ENCODE measurements at places on chromosomes 6 and 20. TPM values are rescaled to one million over a fixed set of nuclear protein-coding genes. Genes with fewer than 3 reads are reported as not detected.

Gene SPDEF
- total RNA-seq, result 2.2 TPM

Gene TRAM2
- 31.5 TPM for total RNA-seq

Gene TRIM15
- total RNA-seq, result not detected

Gene LZTS3
- 5.2 TPM for total RNA-seq

Gene NXT1
- total RNA-seq, result 69.6 TPM

Gene SMIM28
- total RNA-seq, result not detected

Gene NT5E
- total RNA-seq, result 40.7 TPM

Gene TBC1D32
- 0.94 TPM for total RNA-seq

Gene CRISP3
- total RNA-seq, result not detected

Gene JPH2
- total RNA-seq, result 3.1 TPM

Gene LINC00237
- total RNA-seq, result not detected

Gene GRM1
- not detected for total RNA-seq

Gene KCNS1
- total RNA-seq, result not detected

Gene LRRN4
- not detected for total RNA-seq

Gene EYA4
- 12.6 TPM for total RNA-seq

Gene OR2J3
- not detected for total RNA-seq

Gene CGAS
- 4.9 TPM for total RNA-seq

Gene GPR63
- 0.26 TPM for total RNA-seq

Gene LHFPL5
- total RNA-seq, result not detected

Gene FILIP1
- total RNA-seq, result 0.52 TPM
